ENCODE measurements at places on chromosomes 7 and 10. TPM values are rescaled to one million over a fixed set of nuclear protein-coding genes. Genes with fewer than 3 reads are reported as not detected.

DNA sequence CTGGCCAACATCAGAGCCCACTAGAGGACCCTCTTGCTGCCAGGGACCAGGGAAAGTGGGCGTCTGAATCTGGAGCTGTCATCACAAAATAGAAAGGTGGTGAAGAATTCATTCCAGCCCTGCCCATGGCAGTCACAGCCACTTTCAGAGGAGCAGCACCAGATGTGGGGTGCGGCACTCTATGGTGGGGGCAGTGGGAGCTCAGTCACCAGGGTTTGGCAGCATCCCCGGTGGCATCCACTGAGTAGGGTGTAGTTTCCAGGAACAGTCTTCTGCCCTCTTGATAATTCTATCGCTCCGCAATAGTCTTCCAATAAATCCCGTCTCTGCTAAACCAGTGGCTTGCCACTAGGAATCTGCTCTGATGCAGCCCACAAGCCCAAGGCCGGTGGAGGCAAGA lies 108.5 kb upstream of the TCF7L2 start:
- DNase-seq = no peak
- peaks cover 10% of the 10 kb centered on the region for H3K36me3 ChIP-seq
- H3K4me1 ChIP-seq = no peaks in the 10 kb centered on the region

DNA sequence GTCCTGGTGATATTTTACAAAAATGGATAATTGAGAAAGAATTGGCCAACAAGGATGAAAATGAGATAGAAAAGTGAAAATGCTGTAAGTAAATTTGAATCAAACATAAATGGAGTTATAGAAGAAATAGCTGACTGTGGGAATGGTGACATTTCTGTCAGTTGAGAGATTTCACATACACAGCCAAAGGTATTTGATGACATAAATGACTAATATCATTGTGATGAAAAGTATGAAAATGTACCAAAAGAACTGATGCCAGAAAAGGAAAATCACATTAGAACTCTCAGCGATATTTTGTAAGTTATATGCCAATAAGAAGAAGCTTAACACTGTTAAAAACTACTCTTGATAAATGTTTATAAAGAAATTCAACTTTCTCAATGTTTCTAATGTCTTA lies 54.9 kb downstream of the TFPI2 start:
- H3K27me3 ChIP-seq = peaks cover 5% of the 10 kb centered on the region
- H3K27ac ChIP-seq = no peak overlapping the region
- H3K36me3 ChIP-seq = no peaks in the 10 kb centered on the region
- DNase-seq = no peak
- H3K4me1 ChIP-seq = no peaks in the 10 kb centered on the region
- no peak overlapping the region for H3K4me3 ChIP-seq

Gene CRTAC1
- total RNA-seq = not detected

Gene TMEM178B
- total RNA-seq = 0.06 TPM

- H3K36me3 ChIP-seq = peaks cover 13% of the 10 kb centered on the region
- H3K27ac ChIP-seq = no peak overlapping the region
- DNase-seq = no peak
- peaks cover 42% of the 10 kb centered on the region for H3K4me1 ChIP-seq
- peaks cover 4% of the 10 kb centered on the region for H3K27me3 ChIP-seq
Observed at GRCh38 chr10:5445006-5445405, 32.6 kb downstream of the NET1 start.

GRCh38 chr7:39102234-39102633 lies 124.5 kb downstream of the POU6F2 start:
- H3K27ac ChIP-seq = no peak overlapping the region
- H3K27me3 ChIP-seq = no peaks in the 10 kb centered on the region
- no peak overlapping the region for H3K4me3 ChIP-seq
- no peak for DNase-seq
- no peaks in the 10 kb centered on the region for H3K36me3 ChIP-seq
- H3K4me1 ChIP-seq = no peaks in the 10 kb centered on the region

Gene TMEM229A
- total RNA-seq = not detected

DNA sequence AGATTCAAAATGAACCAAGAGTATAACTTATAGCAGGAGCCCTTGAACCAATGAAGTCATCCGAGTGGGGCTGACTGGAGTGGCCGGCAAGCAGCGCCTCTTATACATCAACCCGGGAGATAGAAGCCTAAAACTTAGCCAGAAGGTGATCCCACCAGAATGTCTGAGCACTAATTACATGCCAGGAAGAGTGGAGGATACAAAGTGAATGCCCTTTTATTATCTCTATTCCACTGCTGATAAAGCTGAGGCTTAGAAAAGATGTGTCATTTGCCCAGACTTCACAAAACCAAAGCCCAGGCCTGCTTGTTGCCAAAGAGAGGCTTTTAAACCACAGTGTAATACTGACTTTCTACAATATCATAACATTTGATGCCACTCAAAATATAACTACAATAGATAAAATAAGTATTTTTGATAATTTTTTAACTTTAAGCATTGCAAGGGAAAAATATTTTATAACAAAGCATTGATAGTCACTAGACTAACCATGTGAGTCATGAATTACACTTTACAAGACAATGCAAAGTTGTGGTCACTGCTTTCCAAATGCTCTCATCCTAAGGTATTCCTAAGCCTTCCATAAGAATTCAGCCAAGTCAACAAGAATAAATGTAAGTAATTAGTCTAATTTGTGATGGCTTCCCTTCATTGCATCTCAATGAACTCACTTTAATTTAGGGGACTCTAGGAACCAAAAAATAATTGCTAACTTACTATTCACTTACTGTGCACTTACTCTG lies 58.6 kb upstream of the ARID5B start:
- H3K36me3 ChIP-seq = no peaks in the 10 kb centered on the region
- H3K4me1 ChIP-seq = peaks cover 11% of the 10 kb centered on the region
- H3K4me3 ChIP-seq = no peak overlapping the region
- no peak for DNase-seq
- H3K27me3 ChIP-seq = no peaks in the 10 kb centered on the region

- DNase-seq = peak; percentile 42
- peaks cover 1% of the 10 kb centered on the region for H3K36me3 ChIP-seq
- H3K27me3 ChIP-seq = peaks cover 39% of the 10 kb centered on the region
- no peaks in the 10 kb centered on the region for H3K4me1 ChIP-seq
Observed at GRCh38 chr10:126904818-126905701, at the start of gene DOCK1. DOCK1 (plus strand) TSS chr10:126905428; CDS start chr10:126905518, 90 bp downstream.

- no peaks in the 10 kb centered on the region for H3K36me3 ChIP-seq
- no peak for DNase-seq
- H3K27me3 ChIP-seq = no peaks in the 10 kb centered on the region
- H3K27ac ChIP-seq = no peak overlapping the region
- no peak overlapping the region for H3K4me3 ChIP-seq
Observed at GRCh38 chr10:28910956-28911355, 233.6 kb downstream of the BAMBI start.

GRCh38 chr10:89250865-89251408 lies 638 bp downstream of the LIPA start:
- DNase-seq = no peak
- H3K36me3 ChIP-seq = peaks cover 29% of the 10 kb centered on the region
- peak overlapping the region; percentile 83 for H3K4me3 ChIP-seq
- peaks cover 28% of the 10 kb centered on the region for H3K4me1 ChIP-seq
- peak overlapping the region; percentile 20 for H3K27ac ChIP-seq

Gene SDHAF3
- 46.9 TPM for total RNA-seq

Gene CFAP58
- total RNA-seq = 0.34 TPM

Gene OPALIN
- total RNA-seq = not detected

Gene CALML3
- not detected for total RNA-seq

Gene YWHAG
- 157 TPM for total RNA-seq

Gene DYDC2
- not detected for total RNA-seq

DNA sequence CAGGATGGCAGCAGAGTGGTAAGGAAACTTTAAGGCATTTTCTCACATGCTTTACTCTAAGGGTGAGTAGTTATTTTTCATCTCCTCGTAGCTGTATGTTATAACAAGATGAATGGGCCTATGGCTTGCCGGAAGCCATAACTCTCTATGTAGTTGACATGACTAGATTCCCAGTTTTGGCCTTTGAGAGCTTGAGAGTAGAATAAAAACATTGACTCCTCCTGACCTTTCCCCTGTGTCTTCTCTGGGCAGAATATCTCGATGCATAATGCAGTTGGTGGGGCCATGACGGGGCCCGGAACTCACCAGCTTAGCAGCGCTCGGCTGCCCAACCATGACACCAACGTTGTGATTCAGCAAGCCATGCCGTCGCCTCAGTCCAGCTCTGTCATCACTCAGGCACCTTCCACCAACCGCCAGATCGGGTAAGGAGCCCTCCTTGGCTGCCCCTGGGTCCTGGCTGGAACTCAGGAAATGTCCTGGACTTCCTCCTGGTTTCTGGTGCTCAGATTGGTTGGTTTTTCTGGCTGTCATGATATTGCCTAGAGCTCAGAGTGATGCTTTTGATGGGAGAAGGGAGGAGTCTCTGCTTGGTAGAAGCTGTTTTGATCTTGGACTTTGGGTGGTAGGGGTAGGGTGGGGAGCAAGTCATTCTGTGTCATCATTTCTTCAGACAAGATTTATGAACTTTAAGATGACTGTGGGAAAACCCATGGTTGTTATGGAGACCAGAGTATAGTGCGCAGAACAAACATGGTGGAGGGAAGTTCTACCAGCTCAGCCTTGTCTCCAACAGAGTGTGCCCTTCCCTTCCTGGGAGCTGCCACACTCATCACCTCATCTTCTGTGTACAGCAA lies 158.0 kb downstream of the CREB5 start:
- H3K36me3 ChIP-seq = no peaks in the 10 kb centered on the region
- no peak overlapping the region for H3K4me3 ChIP-seq
- no peak for DNase-seq
- H3K4me1 ChIP-seq = peaks cover 4% of the 10 kb centered on the region
- peaks cover 8% of the 10 kb centered on the region for H3K27me3 ChIP-seq
- H3K27ac ChIP-seq = no peak overlapping the region

GRCh38 chr7:131244259-131244852 lies 83.3 kb upstream of the MKLN1 start:
- H3K27ac ChIP-seq = no peak overlapping the region
- no peak for DNase-seq
- H3K27me3 ChIP-seq = no peaks in the 10 kb centered on the region
- H3K4me1 ChIP-seq = no peaks in the 10 kb centered on the region
- H3K36me3 ChIP-seq = no peaks in the 10 kb centered on the region

GRCh38 chr7:2384354-2385243 lies 18.8 kb upstream of the CHST12 start:
- DNase-seq = no peak
- no peaks in the 10 kb centered on the region for H3K27me3 ChIP-seq
- H3K27ac ChIP-seq = no peak overlapping the region
- no peaks in the 10 kb centered on the region for H3K4me1 ChIP-seq
- H3K4me3 ChIP-seq = no peak overlapping the region

Gene IFIT1B
- total RNA-seq = not detected

Data from activated naive CD8-positive, alpha-beta T cell treated with anti-CD3 and anti-CD28 coated beads for 36 hours (primary cell).